Stimulated activated CD4-positive, alpha-beta T cell treated with anti-CD3 and anti-CD28 coated beads, Interleukin-1b, Interleukin-23, amount 100 ng/mL, for 24 hours (primary cell): ENCODE measurements at places on chromosomes 2 and 18.

DNA sequence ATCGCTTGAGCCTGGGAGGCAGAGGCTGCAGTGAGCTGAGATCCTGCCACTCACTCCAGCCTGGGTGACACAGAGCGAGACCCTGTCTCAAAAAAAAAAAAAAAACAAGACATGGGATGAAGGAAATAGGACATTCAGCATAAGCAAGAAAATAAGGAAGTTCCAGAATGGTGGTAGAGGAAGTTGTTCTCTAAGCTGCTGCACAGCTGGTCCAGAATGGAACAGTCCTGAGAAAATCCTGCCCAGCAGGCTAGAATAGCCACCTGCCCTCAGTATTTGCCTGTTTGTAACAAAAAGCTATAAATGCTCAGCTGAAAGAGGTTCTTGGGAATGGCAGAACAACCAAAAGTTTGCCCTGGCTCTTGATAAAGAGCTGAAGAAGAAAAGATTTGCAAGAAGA lies 11.1 kb upstream of the MAPRE3 start:
- no peak for DNase-seq

DNA sequence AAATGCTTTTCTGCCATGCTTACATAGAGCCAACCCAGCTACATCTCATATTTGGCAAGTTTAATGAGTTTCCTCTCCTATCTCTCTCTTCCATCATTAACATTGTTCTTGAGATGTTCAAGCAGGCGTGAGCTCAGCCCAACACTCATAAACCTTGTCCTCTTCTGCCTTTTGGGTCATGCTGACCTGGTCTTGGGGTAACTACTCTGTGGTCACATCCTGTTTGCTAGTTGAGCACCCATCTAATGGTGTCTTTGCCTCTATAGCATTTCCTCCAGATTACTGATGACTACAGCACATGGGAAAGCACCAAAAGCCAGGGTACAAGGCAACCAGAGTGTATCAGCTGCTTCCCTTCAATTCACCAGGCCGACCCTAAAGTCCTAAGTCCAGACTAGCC lies 366.9 kb upstream of the HNRNPA3 start:
- no peak for DNase-seq

- no peak for DNase-seq
Observed at GRCh38 chr2:239920693-239921365, 104.3 kb downstream of the NDUFA10 start.

- DNase-seq: peak; percentile 56
Observed at GRCh38 chr2:239369631-239370161, 31.1 kb downstream of the HDAC4 start.

- DNase-seq: no peak
Observed at GRCh38 chr18:5894611-5895298, 567 bp downstream of the TMEM200C start.

- DNase-seq: no peak
Observed at GRCh38 chr2:43159797-43160196, 66.6 kb downstream of the ZFP36L2 start.

DNA sequence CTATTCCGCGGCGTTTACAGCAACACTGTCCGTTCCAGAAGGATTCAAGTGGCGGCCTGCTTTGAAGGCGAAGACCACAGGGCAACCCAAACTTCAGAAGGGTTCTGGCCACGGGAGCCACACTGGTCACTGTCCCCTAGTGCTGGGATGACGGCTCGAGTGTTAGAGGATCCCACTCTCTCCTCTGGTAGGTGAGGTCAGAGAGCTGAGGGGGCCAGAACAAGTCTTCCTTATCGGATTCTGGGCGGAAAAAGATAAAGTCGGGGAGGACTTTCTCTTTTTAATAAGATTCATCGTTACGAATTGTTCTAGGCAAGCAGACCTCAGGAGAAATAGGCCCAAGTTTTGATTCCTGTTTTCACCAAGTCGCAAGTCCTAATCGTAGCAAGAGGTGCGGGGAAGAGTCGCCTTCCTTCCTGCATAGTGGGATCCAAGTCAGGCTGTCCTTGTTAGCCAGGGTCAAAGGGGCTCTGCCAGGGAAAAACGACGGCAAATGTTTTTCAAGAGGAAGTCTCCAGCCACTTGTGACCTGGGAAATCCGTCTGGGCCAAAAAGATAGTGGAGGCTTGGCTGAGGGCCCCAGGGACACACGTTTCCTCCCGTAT lies 864 bp upstream of the MYL12A start:
- no peak for DNase-seq

DNA sequence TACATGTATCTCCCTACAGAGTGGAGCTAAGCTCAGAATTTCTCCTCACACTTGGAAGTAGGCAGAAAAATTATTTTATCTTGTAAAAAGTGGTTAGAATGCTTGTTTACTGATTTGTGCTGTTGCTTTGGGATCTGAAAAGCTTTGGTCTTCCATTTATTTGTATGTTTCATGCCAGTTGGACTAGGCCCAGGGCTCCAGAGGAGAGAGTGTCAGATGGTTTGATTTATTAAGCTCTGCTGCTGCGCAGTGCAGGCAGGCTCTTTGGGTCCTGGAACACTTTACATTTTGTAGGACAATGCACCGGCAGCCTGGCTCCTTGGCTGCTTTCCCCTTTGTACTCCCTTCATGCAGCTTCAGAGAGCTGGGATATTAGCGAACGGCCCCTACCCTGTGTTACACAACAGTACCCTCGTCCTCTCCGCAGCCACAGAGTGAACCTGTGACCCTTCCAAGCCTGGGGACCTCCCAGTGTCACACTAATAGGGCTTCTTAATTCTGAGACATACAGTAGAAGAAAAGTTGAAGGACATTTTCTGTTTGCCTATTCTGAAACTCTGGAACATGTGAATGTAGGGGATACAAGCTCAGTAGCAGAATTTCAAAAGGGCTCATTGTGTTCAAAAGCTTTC lies 56.7 kb upstream of the EML6 start:
- DNase-seq: no peak
